ENCODE measurements at places on chromosomes 1 and 21. TPM values are rescaled to one million over a fixed set of nuclear protein-coding genes. Genes with fewer than 3 reads are reported as not detected.

GRCh38 chr1:230335861-230336522 is 90.1 kb downstream of the PGBD5 start:
- no peak for DNase-seq

DNA sequence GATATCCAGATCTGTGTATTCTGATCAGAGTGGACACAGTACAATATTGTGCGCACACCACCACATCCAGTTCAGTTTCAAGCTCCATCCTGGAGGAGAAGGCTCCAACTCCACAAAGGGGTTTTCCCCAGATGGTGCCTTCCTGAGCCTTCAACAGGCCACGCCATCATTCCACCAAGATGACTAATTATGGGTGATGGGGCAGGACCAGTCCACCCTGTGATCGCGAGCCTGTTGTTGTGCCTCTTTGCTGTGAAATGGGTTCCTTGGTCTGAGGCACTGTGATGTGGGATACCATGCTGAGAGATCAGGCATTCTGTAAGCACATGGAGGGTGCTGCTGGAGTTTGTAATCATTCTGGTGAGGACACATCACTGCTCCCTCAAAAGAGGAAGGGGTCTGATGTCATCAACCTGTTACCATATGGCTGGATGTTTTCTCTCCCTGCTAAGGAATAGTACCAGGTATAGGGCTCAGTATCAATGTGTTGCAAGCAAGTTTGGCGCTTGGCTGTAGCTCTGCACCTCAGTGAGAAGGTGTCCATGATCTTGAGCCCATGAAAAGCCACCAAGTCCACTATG is 6.7 kb upstream of the SH2D2A start:
- no peak for DNase-seq

- DNase-seq = no peak
These were observed 711.1 kb upstream of the CHRM3 start for GRCh38 chr1:238675221-238675620.

- no peak for DNase-seq
These were observed 140.9 kb downstream of the RHOU start for GRCh38 chr1:228876187-228876586.

GRCh38 chr1:54604572-54605370 is 18.6 kb downstream of the FAM151A start:
- peak; percentile 62 for DNase-seq

- no peak for DNase-seq
These were observed 142.5 kb downstream of the TNR start for GRCh38 chr1:175600721-175601440.

DNA sequence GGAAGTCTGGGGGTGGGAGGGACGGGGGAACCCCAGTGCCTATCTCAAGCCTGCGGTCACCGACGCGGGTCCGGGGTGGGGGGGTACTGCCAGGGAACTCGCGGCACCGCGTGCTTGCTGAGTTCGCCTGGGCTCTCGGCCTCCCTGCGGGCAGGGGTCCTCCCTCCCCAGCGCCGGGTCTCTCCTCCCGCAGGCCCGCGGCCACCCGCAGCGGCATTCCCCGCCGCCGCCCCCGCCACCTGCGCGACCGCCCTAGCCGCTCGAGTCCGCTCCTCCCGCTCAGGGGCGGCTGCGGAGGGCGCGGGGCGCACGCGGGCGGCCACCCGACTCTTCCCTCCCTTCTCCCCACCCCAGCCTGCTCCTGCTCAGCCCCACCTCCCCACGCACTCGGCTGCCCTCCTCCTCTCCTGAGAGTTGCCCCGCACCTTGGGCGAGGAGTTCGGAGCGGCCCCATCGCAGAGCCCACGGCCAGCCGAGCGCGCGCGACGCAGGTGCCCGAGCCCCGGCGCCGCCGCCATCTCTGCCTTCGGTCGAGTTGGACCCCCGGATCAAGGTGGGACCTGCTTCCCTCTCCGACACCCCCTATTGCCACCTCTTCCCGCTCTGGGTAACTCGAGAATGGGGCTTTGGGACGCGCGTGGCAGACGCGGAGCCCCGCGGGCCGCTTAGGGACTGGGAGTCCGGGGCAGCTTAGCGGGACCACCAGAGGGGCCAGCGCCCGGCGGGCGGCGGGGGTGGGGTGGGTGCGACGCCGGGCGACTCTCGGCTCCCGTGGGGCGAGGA is 105.0 kb downstream of the LEPR start:
- DNase-seq = no peak

DNA sequence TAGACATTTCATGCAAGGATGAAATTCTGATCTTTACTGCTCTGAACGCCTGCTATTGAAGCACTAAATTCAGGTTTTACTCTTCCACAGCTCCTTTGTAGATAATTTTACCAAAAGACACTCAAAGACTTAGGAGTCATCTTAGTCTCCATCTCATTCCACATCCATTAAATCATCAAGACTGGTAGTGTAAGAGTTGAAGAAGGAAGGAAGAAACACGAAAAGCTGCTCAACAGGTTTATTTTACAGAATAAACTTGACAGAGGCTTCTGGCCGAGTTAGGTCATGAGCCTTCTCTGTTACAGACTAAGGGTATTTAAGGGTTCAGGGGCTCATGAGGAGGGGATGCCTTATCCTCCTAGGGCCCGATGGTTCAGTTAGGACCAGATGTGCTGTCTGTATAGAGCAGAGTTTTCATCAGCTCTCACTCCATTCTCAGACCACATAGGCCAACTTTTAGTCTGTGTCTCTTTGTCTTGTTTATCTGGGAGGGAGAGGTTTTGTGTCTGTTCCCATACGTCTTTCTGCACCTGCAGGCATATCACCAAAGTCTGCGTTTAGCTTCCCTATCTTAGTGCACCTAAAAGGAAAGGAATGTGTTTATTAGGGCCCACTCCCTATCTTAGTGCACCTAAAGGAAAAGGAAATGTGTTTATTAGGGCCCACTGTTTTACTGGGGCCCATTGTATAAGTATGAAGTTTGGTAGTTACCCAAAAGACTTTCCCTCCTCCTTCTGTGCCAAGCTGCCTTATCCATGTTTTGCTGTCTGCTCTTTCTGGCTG is 57.4 kb upstream of the RGS18 start:
- DNase-seq = no peak

DNA sequence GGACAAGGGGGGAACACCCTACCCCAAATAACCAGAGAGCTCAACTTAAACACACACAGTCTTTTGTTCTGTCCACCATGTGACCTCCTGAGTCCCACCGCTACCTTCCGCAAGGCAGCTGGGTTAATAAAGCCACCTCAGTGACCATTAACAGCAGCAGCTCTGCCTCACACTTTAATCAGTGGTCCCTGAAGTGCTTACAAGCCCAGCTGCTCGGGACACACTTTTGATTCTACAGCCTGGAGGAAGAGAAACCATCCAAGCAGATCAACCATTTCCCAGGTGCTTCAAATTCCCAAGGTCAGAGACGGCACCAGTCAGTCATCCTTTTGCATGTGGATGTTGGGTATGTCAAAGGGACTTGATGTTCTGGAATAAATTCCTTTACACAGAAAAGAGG is 70.1 kb downstream of the KCNJ15 start:
- no peak for DNase-seq

GRCh38 chr1:47580451-47580995 is 142.7 kb downstream of the FOXD2 start:
- DNase-seq = no peak

DNA sequence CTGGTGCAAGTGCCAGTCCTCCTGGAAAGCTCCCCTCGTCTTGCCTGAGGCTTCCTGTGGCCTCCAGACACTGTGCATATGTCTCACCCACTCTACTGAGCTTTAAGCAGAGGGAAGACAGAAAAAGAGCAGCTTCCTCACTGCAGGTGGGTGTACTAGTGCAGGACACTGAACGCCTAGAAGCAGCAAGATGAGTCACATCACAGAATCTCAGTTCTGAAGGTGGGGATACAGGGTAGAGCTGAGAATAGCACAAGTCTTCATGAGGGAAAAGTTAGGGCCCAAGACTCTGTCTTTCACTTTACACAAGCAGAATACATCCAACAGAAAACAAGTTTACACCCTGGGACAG is 37.4 kb downstream of the PCAT6 start:
- DNase-seq = no peak

DNA sequence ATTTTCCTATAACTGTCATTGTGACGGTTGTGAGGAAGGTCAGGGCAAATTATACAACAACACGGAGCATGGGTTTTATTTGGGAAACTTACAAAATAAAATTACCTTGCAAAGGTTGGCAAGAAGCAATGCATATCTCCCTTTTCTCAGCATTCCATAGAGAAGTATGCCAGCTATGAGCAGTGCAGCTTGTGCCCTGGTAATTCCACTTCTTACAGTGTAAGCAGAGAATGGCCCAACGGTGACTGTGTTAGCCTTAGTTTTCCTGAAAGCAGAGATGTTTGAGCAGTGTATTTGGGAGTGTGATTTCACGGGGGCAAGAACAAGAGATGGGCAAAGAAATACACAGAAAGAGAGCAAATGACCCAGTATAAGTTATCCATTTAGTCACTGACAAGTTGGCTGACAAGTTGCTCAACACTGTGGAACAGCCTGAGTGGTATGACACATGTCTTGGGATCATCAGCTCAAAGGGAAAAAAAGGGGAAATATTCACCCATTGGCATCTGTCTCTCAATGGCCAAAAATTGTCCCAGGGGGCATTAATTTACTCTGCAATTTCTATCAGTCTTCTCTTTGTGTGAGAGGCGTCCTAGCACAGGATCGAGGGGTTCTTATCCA is 210.9 kb upstream of the NRIP1 start:
- DNase-seq = no peak

Gene SPRR2G
- not detected for total RNA-seq

Gene NUDT4B
- not detected for total RNA-seq

Gene AMY1A
- total RNA-seq = not detected

Gene TSPAN1
- total RNA-seq = not detected

Data from activated CD8-positive, alpha-beta T cell treated with anti-CD3 and anti-CD28 coated beads, Interleukin-2, amount 10 ng/mL, durations not matched to agents 7 days and 5 days (primary cell).